ENCODE measurements at places on chromosomes 4 and X.

GRCh38 chr4:180932370-180933001, 1310.7 kb upstream of the TENM3 start:
- DNase-seq, result no peak

GRCh38 chrX:66638591-66639500, at the start of gene EDA2R:
TSS of gene EDA2R (minus strand) at chrX:66639078. CDS start at chrX:66616020, 23,058 bp downstream.
- DNase-seq, result peak; percentile 3

DNA sequence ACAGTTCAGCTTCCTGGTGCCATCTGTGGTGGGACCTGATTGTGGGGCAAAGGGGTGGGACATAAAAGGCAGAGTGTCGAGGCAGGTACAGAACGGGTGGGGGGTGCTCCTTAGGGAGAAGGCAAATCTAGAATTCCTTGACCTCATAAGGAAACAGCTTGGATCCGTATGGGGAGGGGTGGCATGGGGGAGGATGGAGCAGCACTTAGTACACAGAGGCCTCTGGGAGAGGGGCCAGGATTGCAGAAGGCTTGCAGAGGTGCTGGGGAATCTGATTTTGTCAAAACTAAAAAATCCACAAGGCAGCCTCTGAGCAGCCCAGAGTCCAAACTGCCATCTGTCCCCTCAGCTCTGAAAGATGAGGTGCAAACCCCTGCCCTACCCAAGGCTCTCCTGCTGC, 2.3 kb upstream of the EMD start:
- no peak for DNase-seq

- DNase-seq, result no peak
Observed at GRCh38 chr4:61934198-61934597, 734.1 kb downstream of the ADGRL3 start.

- no peak for DNase-seq
Observed at GRCh38 chrX:50606300-50606950, 135.8 kb upstream of the DGKK start.

All from suppressor macrophage (primary cell).